ENCODE measurements at places on chromosomes 13 and 19. TPM values are rescaled to one million over a fixed set of nuclear protein-coding genes. Genes with fewer than 3 reads are reported as not detected.

ZNF610 gene
- total RNA-seq = 2.5 TPM

DNA sequence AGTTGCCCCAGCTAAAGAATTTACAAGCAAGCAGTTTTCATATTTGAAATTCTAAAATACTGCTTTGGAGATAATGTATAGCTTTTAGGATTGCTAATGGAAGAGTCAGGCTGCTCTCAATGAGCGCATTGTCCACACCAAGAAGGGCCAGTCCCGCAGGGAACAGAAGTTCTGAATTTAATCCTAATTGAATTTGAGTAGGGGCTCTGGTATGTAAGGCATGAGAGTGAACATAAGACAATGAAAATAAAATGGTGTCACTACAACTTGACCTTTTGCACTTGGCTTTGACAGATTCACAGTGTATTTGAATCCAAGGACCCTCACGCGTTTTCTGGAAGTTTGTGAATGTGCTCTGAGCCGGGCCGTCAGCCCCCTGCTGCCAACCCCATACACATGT lies 32.6 kb downstream of the RAB20 start:
- H3K4me3 ChIP-seq = no peak overlapping the region
- peaks cover 60% of the 10 kb centered on the region for H3K4me1 ChIP-seq
- no peaks in the 10 kb centered on the region for H3K27me3 ChIP-seq
- no peaks in the 10 kb centered on the region for H3K36me3 ChIP-seq

CEACAM6 gene
- total RNA-seq = not detected

DNA sequence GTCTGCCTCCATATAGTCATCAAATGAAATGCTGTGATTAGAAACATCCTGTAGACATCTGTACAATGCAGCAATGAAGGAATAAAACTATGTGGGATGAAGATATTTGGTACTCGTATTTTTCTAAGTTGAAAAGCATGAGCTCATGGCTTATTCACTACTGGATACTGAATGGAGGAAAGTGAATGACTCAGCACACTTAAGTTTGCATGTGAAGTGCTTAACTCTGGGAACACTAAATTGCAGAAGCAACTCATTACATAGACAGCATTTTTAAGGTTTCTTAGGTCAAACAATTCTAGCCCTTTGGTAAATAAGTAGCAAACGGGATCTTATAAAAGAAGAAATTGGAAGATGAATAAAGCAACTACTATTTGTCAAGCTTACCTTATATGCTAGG lies 429.0 kb upstream of the MIR17HG start:
- H3K27me3 ChIP-seq = no peaks in the 10 kb centered on the region
- no peaks in the 10 kb centered on the region for H3K36me3 ChIP-seq
- H3K4me3 ChIP-seq = no peak overlapping the region
- H3K4me1 ChIP-seq = no peaks in the 10 kb centered on the region
- no peak for DNase-seq
- no peak overlapping the region for H3K27ac ChIP-seq

- H3K4me1 ChIP-seq = no peaks in the 10 kb centered on the region
- H3K36me3 ChIP-seq = peaks cover 22% of the 10 kb centered on the region
- H3K27ac ChIP-seq = no peak overlapping the region
- no peak overlapping the region for H3K4me3 ChIP-seq
- H3K27me3 ChIP-seq = no peaks in the 10 kb centered on the region
- no peak for DNase-seq
Measured at GRCh38 chr19:39982883-39983282, 11.9 kb downstream of the PSMC4 start.

DNA sequence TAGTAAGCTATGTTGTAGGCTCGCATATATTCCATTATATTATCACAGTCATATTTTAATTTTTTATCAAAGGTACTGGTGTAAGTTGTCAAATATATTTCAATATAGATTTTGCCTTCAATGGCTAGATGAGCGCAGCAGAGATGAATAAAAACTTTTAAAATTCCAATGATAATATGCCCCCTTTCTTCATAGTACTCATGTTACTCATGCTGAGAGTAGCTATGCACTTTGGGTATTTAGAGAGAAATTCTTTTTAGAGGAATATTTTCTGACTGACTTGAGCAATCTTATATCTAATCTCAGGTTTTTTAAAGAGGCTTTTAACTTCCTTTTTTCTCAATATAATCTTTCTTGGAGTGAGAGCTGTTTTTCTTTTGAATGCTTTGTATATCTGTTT lies 11.4 kb downstream of the ZNF254 start:
- H3K27ac ChIP-seq = no peak overlapping the region
- H3K36me3 ChIP-seq = no peaks in the 10 kb centered on the region
- H3K27me3 ChIP-seq = no peaks in the 10 kb centered on the region
- H3K4me1 ChIP-seq = peaks cover 8% of the 10 kb centered on the region
- no peak for DNase-seq

GRCh38 chr13:100522618-100523309 lies 65.8 kb downstream of the GGACT start:
- H3K27me3 ChIP-seq = no peaks in the 10 kb centered on the region
- no peak overlapping the region for H3K4me3 ChIP-seq
- no peaks in the 10 kb centered on the region for H3K36me3 ChIP-seq

GRCh38 chr19:8342684-8343482 lies at the start of gene KANK3:
TSS of gene KANK3 (minus strand) at chr19:8343262. CDS start at chr19:8337828, 5,434 bp downstream.
- peaks cover 6% of the 10 kb centered on the region for H3K4me1 ChIP-seq
- peak; percentile 95 for DNase-seq
- H3K27ac ChIP-seq = peak within 1 kb of the TSS; percentile 66
- peaks cover 13% of the 10 kb centered on the region for H3K27me3 ChIP-seq

KIR3DL2 gene
- not detected for total RNA-seq

DNA sequence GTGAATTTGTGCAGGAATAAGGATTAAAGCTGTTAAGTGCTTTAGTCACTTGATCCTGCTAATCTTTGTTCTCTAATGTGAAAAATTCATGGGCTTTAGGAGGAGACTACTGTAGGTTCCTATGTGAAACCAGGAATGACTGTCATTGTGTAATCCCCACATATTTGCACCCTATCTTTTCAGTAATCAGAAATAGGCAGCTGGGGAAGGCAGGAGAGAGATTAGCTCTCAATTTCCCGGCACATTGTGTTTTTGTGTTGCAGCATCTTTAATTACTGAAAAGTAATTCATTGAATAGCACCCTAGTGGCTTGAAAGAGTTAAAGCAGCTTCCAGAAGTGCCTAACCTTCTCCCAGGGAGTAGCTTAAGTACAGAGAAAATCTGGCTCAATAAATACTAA lies 282.9 kb downstream of the OLFM4 start:
- no peaks in the 10 kb centered on the region for H3K4me1 ChIP-seq
- no peak overlapping the region for H3K27ac ChIP-seq
- no peaks in the 10 kb centered on the region for H3K27me3 ChIP-seq
- H3K4me3 ChIP-seq = no peak overlapping the region
- no peaks in the 10 kb centered on the region for H3K36me3 ChIP-seq

GRCh38 chr19:51715850-51716249 lies 7.9 kb downstream of the HAS1 start:
- H3K4me1 ChIP-seq = peaks cover 10% of the 10 kb centered on the region
- no peak for DNase-seq
- peaks cover 44% of the 10 kb centered on the region for H3K27me3 ChIP-seq

DHX34 gene
- 11.9 TPM for total RNA-seq

GRCh38 chr19:1471010-1471514 lies 8.0 kb downstream of the C19orf25 start:
- no peaks in the 10 kb centered on the region for H3K36me3 ChIP-seq
- H3K27me3 ChIP-seq = peaks cover 96% of the 10 kb centered on the region
- no peak overlapping the region for H3K4me3 ChIP-seq

- peaks cover 7% of the 10 kb centered on the region for H3K4me1 ChIP-seq
- no peak for DNase-seq
- H3K4me3 ChIP-seq = no peak overlapping the region
- no peak overlapping the region for H3K27ac ChIP-seq
- no peaks in the 10 kb centered on the region for H3K27me3 ChIP-seq
Measured at GRCh38 chr19:48737360-48737998, 2.9 kb downstream of the RASIP1 start.

DNA sequence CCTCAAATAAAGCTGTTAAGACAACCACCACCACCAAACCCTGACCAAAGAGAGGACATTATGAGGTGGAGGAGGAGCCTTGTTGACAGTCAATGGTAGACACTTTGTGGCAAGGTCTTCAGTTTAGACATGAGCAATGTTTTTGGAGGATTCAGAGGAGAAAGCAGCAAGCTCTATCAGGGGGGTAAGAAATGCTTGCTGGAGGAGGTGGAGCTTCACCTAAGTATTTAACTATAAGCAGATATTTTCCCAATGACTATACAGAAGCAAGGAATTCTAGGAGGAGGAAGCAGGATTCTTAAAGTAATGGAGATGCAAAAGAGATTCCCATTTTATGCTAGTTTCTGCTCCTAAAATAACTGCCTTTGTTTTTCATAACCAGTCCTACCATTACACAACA lies 74.2 kb downstream of the TRPC4 start:
- H3K4me3 ChIP-seq = no peak overlapping the region
- DNase-seq = no peak
- no peaks in the 10 kb centered on the region for H3K36me3 ChIP-seq
- H3K27me3 ChIP-seq = no peaks in the 10 kb centered on the region
- no peaks in the 10 kb centered on the region for H3K4me1 ChIP-seq

DNA sequence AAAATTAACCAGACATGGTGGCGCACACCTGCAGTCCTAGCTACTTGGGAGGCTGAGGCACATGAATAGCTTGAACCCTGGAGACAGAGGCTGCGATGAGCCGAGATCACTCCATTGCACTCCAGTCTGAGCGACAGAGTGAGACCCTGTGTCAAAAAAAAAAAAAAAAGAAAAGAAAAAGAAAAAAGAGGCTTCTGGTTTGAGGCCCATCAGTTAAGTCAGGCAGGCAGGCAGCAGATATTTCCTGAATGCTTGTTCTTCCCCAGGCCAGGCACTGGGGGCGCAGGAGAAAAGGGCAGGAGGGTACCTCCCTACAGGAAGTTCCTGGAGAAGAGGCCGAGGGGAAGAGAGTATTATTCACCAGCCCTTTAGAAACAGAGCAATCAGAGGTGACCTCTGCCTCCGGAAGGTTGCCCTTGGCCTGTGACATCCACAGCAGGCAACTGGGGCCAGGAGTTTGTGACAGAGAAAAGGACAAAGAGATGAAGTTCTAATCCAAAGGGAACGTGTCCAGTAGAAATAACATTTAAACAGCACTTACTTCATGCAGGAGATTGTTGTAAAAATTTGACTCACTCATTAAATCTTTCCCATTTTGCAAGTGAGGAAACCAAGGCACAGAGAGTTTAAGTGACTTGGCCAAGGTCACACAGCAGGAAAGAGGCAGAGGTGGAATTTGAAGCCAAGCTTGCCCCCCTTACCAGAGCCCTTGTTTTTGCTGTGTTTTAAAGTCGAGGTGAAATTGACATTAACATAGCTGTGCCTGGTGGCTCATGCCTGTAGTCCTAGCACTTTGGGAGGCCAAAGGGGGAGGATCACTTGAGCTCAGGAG lies 4.3 kb upstream of the RLN3 start:
- no peaks in the 10 kb centered on the region for H3K27me3 ChIP-seq
- DNase-seq = no peak
- H3K4me1 ChIP-seq = no peaks in the 10 kb centered on the region
- H3K36me3 ChIP-seq = no peaks in the 10 kb centered on the region

GRCh38 chr19:20385061-20385460 lies 180.5 kb downstream of the ZNF737 start:
- no peak for DNase-seq
- no peak overlapping the region for H3K27ac ChIP-seq
- H3K4me3 ChIP-seq = no peak overlapping the region

- no peak for DNase-seq
- no peaks in the 10 kb centered on the region for H3K36me3 ChIP-seq
- no peak overlapping the region for H3K27ac ChIP-seq
- H3K4me1 ChIP-seq = no peaks in the 10 kb centered on the region
- H3K27me3 ChIP-seq = no peaks in the 10 kb centered on the region
- H3K4me3 ChIP-seq = no peak overlapping the region
Measured at GRCh38 chr13:91127995-91128394, 219.5 kb upstream of the MIR17HG start.

GRCh38 chr19:53424968-53425597 lies 6.7 kb upstream of the ZNF761 start:
- no peaks in the 10 kb centered on the region for H3K27me3 ChIP-seq
- H3K36me3 ChIP-seq = no peaks in the 10 kb centered on the region
- H3K4me1 ChIP-seq = no peaks in the 10 kb centered on the region
- no peak overlapping the region for H3K4me3 ChIP-seq

- H3K27ac ChIP-seq = no peak overlapping the region
- H3K4me3 ChIP-seq = no peak overlapping the region
- DNase-seq = no peak
- H3K36me3 ChIP-seq = no peaks in the 10 kb centered on the region
- H3K27me3 ChIP-seq = no peaks in the 10 kb centered on the region
Measured at GRCh38 chr19:31114585-31114984, 234.7 kb downstream of the TSHZ3 start.

- H3K4me1 ChIP-seq = no peaks in the 10 kb centered on the region
- H3K4me3 ChIP-seq = no peak overlapping the region
- peaks cover 20% of the 10 kb centered on the region for H3K27me3 ChIP-seq
- no peak overlapping the region for H3K27ac ChIP-seq
- no peak for DNase-seq
Measured at GRCh38 chr19:35144600-35145436, 1.8 kb downstream of the FXYD7 start.

GRCh38 chr13:78657699-78658629 lies 991 bp downstream of the OBI1 start:
- no peaks in the 10 kb centered on the region for H3K27me3 ChIP-seq
- no peaks in the 10 kb centered on the region for H3K36me3 ChIP-seq
- no peak for DNase-seq

GRCh38 chr13:73556902-73557301 lies 498.1 kb downstream of the KLF5 start:
- no peak for DNase-seq
- H3K36me3 ChIP-seq = no peaks in the 10 kb centered on the region
- H3K4me3 ChIP-seq = no peak overlapping the region
- no peaks in the 10 kb centered on the region for H3K4me1 ChIP-seq
- H3K27me3 ChIP-seq = no peaks in the 10 kb centered on the region
- H3K27ac ChIP-seq = no peak overlapping the region

DNA sequence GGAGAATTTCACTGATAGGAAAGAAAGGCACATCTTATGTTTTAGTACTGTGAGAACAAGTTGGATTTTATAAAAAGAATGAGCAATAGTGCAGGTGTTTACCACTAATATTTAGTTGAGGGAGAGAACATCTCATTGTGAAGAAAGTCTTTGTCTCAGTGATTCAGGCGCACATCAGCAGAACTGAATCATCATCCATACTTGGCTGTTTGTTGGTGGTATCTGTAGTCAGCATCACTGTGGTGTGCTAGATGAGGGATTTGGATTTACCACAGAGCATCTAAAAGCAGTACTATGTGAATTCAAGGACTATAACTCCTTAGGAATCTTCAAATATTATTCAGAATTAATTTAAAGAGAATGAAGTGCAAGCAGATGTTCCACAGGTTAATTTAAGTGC lies 1380.5 kb upstream of the ATXN8OS start:
- no peaks in the 10 kb centered on the region for H3K36me3 ChIP-seq
- no peaks in the 10 kb centered on the region for H3K4me1 ChIP-seq
- no peak overlapping the region for H3K27ac ChIP-seq
- no peak for DNase-seq
- no peaks in the 10 kb centered on the region for H3K27me3 ChIP-seq

- H3K4me3 ChIP-seq = no peak overlapping the region
- H3K4me1 ChIP-seq = no peaks in the 10 kb centered on the region
- no peak overlapping the region for H3K27ac ChIP-seq
Measured at GRCh38 chr19:35417713-35418534, 30.1 kb upstream of the FFAR2 start.

SMIM24 gene
- not detected for total RNA-seq
